ENCODE measurements at places on chromosomes 5 and 9.

GRCh38 chr9:5278486-5278885, 26.0 kb downstream of the RLN2 start:
- DNase-seq: no peak

DNA sequence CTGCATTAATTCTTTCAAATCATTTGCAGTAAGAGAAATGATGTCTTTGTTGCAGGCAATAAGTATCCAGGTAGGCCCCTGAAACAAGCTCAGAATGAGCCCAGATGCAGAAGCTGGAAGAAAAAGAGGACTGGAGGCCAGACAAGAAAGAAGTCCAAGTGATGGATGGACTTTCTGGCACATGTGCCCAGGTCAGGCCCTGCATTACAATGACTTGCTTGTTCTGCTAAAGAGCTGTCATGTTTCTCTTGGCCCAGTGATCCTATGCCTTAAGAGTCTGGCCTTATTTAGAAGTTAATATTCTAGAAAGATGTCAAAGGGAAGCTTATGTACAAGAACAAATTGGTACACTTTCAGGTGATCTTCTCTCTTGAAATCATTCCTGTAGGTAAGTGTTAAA, 64.8 kb downstream of the DPYSL3 start:
- no peak for DNase-seq

DNA sequence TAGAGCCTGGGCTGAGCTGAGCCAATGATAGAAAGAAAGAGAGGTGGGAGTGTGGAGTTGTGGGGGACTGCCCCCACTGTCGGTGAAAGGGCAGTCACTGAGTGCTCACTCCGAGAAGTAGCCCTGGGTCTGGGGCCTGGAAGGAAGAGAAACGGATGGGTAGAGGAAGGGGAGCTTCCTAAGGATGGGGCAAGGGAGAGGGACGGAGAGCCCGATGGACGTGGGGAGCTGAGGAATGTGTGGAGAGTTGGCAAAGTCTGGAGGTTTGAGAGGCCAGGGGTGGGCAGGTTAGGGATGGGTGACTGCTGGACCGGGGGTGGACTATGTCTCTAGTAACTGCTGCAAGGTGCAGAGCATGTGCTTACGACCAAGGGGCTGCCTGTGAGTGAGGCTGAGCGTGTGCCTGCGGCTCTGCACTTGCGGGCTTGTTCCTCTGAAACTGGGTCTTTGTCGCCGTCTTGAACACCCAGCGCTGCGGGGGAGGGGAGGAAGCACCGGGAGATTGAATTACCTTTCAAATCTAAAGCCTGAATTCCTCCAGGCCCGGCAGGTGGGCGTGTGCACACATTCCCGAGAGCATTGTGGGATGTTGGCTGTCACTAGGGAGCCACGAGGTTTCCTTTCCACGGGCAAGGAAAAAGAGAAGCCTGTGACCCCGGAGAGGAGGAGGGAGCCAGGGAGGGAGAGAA, 76.4 kb upstream of the ARAP3 start:
- no peak for DNase-seq

DNA sequence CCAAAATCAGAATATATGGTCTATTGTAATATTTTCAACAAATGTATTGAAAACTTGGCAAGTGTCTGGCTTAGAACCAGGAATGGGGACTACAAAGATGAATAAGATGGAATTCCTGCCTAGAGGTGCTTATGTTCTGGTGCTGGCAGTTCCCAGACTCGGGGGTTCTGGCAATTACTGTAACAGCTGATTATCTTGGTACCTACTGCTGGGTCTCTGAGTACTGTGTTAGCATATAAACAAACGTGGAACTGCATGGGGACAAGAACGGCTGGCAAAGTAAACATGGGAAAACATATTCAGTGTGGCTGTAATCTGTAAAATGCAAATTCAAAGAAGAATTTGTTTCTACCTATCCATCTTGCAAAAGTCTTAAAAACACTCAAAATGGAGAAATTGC, 89.9 kb downstream of the SLC24A2 start:
- DNase-seq: no peak

- no peak for DNase-seq
Measured at GRCh38 chr5:65255294-65255693, 226.4 kb downstream of the ADAMTS6 start.

DNA sequence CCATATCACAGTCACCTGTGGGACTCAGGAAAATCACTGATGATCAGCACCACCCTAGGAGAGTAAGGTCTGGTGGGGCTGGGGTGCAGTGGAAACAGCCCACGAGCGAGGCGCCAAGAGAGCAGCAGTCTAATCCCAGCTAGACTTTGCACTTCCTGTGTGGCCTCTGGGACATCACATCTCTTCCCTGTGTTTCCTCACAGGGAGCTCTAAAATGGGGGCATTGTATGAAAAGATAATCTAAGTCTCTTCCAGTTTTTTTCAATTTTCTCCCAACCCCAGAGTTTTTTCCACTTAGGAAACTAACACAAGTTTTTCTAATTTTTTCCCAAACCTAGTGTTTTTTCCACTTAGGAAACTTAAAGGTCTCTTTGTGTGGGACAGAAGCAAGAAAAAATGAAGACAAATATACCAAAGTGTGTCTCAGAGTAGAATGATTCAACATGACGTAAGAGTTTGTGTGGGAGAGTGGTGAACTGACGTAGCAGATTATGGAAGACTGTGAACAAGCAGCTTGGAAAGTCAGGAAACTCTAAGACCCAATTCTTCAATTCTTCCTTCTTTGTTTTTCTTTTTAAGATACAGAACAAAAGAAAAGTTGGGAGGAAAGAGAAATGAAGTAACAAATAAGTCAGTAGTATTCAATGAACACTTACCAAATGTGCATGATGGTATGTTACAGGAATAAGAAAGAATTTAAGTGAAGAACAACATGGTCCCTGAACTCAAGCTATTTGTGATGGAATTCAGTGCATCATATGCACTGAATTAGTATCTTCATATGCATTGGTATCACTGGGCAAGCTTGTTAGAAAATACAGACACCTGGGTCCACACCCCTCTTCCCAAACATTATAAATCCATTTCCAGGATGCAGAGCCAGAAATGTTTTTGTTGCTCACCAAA, 51.3 kb downstream of the LHFPL2 start:
- no peak for DNase-seq

- no peak for DNase-seq
Measured at GRCh38 chr9:10686943-10687342, 74.1 kb upstream of the PTPRD start.

GRCh38 chr5:154829589-154830218, 20.7 kb downstream of the FAXDC2 start:
- no peak for DNase-seq

DNA sequence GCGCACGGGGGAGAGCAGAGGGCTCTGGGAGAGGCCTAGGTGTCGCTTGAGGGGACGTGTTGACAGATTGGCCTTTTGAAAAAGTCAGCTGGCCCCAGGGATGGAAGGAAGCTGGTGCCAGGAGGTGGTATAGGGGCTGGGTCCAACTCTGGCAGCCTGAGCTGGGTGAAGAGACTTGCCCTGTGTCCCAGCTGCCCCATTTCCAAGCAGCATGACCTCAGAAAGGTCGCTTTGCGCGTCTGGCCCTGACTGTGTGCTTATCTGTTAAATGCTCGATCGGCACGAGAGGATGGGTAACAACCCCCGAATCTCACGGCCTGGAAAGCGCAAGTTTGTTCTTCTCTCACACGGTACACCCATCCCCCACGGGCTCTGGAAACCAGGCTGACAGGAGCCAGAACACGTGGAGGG, 31.2 kb upstream of the LAMC3 start:
- no peak for DNase-seq

GRCh38 chr9:38336341-38336740, 56.2 kb upstream of the ALDH1B1 start:
- no peak for DNase-seq

GRCh38 chr9:20611691-20612287, 10.5 kb downstream of the MLLT3 start:
- no peak for DNase-seq

DNA sequence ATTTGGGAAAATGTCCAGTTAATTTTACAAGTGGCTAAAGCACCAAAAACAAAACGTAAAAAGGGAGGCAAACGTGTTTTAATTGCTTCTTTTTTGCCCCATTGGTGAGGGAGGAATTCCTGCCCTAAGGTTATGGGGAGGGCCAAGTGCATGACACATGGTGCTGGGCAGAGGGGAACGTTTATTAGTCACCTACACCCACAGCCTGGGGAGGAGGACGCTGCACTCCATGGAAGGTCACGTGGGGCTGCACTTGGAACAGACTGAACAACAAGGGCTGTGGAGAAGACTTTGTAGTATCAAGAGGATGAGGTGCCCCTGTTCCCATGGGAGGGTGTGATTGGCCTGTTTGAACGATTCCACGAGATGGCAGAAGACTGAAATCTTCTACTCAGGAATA, 13.7 kb upstream of the ADAMTS16 start:
- no peak for DNase-seq

DNA sequence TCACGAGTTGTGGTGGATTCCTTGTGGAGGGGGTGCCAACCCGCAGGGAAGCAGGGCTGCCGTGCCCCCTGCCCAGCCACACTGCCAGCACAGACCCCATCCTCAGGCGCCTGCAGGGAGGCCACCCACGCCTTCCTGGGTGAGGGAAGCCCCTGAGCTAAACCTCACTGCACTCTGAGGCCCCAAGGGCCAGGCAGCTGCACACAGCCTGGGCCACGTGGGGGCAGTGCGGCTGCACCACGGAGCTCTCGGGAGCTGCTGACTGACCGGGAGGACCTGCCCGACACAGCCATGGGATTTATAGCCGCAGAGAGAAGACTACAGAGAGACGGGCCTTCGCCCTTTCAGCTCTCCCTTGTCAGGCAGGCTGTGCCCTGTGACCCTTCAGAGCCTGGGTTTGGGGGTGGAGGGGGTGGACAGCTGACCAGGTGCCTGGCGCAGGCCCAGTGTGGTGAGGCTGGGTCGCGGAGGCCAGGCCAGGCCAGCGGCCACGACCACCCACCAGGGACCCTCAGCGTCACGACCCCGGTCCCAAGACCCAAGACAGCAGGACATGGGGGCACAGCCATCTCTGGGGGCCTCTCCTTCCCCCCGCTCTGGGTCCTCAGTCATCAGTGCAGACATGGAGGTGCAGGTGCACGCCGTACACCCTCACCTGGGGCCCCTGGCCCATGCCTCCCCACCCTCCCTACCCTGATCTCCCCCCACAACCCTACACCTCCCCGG, 4.3 kb upstream of the AHRR start:
- DNase-seq: no peak

GRCh38 chr5:100775533-100775855, 127.6 kb downstream of the ST8SIA4 start:
- no peak for DNase-seq

GRCh38 chr9:115050002-115050490, 67.9 kb downstream of the TNC start:
- no peak for DNase-seq

DNA sequence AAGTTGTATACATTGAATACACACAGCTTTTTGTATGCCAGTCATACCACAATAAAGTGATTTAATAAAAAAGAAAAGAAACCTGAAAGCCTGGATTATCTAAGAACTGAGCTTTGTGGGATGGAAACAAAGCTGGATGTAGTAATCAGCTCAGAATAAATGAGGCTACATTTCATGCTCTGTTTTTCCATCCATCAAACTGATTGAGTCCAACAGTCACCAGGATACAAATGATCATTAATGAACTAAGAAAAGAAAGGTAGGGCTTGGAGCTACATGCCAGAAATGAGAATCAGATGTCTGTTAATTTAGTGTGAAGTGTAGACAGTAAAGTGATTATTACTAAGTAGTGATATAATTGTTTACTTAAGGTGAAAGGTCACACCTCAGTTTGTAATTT, 109.8 kb upstream of the TARS1 start:
- no peak for DNase-seq

DNA sequence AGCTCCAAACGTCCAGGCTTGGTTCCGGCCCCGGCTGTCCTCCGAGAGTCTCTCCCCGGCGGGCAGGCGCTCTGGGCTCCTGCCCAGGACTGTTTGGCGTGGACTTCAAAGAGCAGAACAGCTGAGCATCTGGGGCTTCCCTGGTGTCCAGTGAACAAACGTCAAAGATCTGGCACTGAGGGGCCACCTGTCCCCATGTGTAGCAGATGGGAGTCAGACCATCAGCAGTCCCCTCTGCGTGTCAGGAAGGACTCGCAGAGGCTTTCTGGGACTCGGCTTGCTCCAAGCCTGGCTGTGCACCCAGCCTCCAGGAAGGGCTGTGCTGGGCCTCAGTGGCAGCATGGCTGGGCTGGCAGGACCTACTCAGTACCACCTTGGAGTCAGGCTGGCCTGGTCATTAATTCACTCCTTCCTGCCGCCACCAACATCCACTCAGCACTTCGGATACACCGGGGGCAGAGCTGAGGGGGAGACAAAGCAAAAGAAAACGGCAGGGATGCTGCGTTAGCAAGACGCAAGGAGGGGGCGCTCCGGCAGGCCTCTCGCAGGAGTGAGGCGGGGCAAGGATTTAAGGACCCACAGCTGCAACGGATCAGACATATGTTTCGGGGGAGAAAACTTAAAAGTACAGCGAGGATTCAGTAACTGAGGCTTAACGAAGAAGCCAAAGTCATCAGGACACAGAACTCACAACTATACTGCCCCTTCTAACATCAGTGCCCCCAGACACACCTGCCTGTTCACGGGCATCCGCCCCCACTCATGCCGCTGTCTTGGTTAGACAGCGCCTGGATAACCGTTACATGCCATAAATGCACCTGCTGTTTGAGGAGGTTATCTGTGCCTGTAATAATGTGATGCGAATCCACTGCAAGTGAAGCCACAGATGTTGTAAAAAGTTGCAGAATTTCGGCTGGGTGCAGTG, 164.5 kb upstream of the PHYKPL start:
- DNase-seq: no peak

GRCh38 chr5:160347448-160347847, 23.0 kb downstream of the C1QTNF2 start:
- DNase-seq: no peak

DNA sequence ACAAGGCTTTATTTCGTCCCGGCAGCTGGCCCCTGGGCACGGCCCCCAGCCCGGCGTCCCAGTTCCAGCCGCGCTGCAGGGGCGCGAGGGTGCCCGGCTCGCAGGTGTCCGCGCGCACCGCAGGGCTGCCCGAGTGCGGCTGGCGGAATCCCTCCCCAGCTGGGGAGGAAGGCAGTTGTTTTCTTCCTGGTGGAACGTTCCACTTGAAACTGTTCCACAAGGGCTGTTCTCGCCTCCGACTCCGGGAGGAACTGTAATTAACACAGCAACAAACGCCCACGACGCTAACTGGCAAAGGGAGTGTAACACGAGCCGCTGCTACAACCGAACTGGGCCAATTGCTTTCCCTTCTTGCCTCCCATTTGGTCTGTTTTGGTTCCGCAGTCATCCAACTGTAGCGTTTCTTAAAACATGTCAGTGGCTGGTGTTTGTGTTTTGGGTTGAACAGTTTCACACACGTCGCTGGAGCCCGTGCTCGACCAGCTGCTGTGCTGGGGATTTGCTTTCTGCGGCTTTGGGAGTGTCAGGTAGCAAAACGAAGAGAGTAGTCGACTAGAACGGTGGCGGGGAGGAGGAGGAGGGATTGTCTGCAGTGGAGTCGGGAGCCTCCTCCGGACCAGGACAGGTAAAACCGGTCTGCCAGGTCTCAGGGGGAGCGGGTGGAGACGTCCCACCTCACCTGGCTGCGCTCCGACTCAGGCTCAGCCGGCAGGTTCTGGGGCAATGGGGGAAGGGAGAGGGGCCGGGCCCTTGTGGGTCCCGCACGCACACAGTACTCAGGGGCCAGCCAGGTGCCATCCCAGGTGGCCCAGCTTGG, 131.6 kb upstream of the NIPBL start:
- DNase-seq: no peak

Data from memory B cell (primary cell).